ENCODE measurements at places on chromosomes 3 and 15.

- no peak for DNase-seq
Observed at GRCh38 chr3:14057701-14058100, 67.0 kb downstream of the CHCHD4 start.

DNA sequence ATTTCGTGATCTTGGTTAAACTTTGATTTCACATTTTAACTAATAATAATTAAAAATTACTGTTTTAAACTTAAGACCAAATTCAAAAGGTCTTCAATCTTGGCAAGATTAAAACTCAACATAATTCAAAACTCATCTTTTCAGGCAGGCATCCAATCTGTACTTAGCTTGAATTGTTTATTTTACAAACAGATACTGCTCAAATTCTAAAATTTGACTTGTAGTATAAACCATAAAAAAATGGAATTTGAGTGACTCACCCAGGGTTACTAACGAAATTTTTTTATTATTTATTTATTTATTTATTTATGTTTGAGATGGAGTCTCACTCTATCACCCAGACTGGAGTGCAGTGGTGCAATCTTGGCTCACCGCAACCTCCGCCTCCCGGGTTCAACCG lies 64.4 kb downstream of the GAP43 start:
- no peak for DNase-seq

DNA sequence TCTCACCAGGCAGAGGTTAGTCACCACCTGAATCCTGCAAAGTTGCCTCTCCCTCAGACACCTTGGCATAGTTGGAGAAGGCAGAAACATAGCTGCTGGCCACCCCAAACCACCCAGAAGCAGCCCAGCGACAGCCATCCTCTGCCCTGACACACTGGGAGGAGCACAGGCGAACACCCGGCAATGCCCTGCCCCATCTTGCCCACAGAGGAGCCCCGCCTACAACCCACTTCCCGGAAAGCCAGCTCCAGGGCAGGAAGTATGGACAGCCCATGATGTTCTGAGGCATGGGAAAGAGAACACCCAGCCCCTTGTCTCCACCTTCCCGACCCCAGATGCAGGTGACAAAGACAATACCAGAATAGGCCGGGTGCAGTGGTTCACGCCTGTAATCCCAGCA lies 12.6 kb upstream of the SHISA5 start:
- DNase-seq = no peak

DNA sequence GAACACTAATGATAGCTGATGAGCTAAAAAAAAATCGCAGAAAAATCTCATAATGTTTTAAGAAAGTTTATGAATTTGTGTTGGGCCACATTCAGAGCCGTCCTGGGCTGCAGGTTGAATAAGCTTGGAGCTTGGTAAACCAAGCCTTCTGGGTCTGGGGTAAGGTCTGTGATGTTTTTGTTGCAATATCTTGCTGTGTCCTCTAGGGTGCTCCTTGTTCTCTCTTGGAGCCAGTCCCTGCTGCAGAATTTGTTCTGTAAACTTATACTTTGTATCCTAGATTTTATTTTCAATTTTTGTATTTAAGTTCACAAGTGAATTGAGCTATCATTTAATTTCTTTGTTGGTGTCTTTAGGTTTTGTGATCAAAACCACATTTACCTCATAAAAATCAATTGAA lies 143.7 kb downstream of the NR1D2 start:
- no peak for DNase-seq

- DNase-seq = no peak
Observed at GRCh38 chr3:140128217-140128616, 193.2 kb downstream of the CLSTN2 start.

DNA sequence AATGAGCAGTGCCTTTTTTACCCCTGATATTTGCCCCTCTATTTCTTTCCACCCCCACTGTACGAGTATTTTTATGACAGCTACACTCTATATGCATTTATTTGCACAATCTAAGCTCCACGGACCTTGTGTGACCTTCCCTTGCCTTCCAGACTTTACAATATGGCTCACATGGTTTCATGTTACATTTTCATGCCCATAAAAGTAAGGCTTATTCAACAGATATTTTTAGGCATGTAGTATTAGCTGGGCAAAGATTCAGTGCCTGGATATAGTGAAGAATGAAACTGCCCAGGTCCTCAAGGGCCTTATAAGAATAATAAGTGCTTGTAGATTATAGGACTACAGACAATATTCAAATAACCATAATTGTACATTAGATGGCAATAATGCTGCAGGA lies 481.9 kb upstream of the CNTN4 start:
- no peak for DNase-seq

DNA sequence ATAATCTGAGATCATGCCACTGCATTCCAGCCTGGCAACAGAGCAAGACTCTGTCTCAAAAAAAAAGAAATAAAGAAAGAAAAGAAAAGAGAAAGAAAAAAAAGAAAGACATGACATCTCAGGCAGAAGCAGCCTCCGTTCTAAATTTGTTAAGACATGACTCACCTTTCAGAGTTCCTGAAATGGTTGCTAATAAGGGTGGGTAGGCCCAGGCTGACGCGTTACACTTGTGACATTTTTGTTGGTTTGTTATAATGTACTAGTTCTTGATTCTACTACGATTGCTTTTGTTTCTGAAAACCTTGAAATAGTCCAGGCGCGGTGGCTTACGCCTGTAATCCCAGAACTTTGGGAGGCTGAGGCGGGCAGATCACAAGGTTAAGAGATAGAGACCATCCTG lies 21.0 kb downstream of the SLC25A20 start:
- DNase-seq = peak; percentile 87

DNA sequence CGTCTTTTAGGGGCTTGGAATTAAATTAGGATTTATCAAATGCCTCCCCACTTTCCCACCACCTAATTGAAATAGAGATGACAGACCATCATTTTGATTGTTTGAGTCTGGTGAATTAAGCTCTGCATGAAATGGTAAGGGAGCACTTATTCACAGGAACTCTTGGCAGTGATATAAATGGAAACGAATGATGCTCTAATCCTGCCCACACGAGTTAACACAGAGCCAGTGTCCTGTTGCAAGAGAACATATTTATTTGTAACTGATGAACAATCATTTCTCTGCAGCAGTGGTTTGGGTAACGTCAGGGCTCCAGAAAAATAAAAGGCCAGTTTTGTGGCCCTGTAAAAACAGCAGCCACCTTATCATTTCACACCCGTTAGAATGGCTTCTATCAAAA lies 163.3 kb downstream of the FEZF2 start:
- no peak for DNase-seq

- DNase-seq = peak; percentile 51
Observed at GRCh38 chr3:57755368-57755675, 787 bp upstream of the SLMAP start.

DNA sequence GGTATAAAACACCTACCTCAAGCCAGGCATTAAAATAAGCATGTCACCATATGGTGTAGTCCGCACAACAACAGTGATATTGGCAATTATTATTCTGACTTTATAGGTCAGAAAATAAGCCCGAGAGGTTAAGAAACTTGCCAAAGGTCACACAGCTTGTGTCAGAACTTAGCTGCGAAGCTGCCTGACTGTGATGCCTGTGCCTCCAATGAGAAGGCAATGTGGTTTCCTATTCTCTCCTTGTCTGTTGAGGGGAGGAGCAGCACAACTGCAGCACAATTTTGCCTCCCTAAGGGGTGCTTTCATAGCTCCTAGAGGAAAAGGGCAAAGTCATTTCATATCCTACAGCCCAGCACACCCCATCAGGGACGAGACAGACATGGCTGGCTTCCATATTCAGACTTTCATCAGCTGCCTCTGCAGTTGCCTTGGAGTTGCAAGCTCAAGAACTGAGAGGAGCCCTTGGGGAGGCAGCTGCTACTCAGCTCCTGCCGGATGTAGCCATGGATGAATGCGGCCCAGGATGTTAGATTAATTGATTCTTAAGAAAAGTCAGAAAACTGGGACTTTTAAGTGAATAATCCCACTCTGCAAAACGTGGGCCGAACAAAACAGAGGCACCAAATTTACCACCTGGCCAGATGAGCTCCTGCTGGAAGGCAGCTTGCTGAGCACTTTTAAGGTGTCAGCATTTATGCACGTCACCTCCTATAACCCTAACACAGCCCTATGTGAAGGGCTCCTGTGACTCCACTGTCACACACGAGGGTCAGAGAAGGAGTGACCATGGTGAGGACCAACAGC lies 38.5 kb downstream of the MYO5C start:
- DNase-seq = no peak

GRCh38 chr3:29318251-29318650 lies 37.4 kb downstream of the RBMS3 start:
- no peak for DNase-seq

DNA sequence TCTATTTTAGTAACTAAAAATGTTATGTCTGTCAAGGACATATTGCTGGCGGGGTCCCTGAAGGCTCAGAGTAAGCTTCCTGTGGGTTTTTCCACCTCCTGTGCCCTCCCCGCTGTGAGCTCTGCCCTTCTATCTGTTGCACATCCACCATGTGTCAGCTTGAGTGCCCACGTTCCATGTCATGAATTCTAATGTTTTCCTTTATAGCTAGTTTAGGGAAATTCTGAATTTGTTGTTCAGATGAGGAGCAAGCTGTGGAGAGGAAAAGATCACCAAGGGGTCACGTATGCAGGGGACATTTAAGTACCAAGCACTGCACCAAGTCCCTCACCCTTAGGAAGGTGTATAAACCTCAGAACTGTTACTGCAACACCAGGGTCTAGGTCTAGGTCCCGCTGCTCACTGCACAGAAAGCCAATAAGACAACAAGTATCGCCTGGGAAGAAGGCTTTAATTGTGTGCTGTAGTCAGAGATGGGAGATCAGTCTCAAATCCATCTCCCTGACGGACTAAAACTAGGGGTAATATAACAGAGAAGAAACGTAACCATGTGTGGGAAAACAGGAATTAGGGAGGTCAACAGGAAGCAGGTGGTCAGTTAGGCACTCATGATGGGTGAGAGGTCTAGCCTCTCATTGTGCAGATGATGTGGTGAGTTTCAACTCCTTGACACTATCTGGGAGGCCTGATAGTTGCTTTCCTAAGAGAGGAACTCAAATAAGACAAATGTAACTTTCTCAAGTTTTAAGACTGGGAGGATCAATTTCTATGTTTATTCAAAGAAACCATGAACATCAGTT lies 9.7 kb downstream of the GP9 start:
- no peak for DNase-seq

- no peak for DNase-seq
Observed at GRCh38 chr15:70318594-70319465, 221.1 kb upstream of the TLE3 start.

DNA sequence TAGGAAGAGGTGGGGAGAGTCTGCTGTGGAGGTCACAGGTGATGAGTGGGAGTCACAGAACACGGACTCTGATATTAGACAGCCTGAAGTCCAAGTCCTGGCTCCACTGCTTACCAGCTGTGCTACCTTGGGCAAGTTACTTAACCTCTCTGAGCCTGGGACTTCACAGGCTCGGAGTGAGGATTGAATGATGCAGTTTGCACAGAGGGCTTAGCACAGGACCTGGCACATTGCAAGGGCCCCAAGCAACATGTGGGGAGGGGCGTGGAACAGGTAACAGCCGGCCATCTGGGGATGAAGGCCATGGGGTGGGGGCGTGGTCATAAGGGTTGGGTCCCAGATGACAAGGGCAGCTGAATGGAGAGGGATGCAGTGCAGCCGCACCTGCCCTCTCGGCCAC lies 4.3 kb upstream of the ITIH3 start:
- DNase-seq = no peak

GRCh38 chr15:96869122-96869521 lies 538.6 kb downstream of the NR2F2 start:
- no peak for DNase-seq

DNA sequence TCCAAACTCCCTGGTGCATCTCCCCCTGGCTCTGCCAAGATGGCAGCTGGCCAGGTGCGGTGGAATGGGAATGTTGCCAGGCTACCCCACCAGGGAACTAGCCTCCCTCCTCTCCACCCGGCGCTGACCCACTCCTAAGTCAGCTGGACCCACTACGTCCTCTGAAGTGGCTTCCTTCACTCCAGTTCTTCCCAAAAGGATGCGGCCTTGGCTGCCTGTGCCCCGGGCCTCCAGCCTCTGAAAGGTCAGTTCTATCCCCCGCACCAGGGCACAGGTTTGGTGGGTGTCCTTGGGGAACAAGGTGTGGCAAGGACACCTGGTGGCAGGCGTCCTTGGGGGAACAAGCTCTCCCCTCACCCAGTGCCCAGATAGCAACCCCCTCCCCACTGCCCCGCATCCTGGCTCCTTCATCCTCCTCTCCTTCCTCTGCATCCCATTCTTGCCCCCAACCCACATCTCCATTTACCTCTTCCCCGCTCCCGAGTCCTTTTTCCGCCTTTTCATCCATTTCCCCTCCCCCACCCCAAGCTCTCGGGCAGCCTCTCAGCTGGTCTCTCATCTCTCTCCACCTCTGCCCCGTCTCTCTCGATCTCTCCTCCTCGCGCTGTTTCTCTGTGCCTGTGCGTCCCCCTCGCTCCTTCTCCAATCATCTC lies 54.0 kb downstream of the LHFPL4 start:
- no peak for DNase-seq

- no peak for DNase-seq
Observed at GRCh38 chr3:58793938-58794337, 127.4 kb upstream of the FAM3D start.

GRCh38 chr15:35654332-35654731 lies 108.4 kb upstream of the DPH6 start:
- no peak for DNase-seq

DNA sequence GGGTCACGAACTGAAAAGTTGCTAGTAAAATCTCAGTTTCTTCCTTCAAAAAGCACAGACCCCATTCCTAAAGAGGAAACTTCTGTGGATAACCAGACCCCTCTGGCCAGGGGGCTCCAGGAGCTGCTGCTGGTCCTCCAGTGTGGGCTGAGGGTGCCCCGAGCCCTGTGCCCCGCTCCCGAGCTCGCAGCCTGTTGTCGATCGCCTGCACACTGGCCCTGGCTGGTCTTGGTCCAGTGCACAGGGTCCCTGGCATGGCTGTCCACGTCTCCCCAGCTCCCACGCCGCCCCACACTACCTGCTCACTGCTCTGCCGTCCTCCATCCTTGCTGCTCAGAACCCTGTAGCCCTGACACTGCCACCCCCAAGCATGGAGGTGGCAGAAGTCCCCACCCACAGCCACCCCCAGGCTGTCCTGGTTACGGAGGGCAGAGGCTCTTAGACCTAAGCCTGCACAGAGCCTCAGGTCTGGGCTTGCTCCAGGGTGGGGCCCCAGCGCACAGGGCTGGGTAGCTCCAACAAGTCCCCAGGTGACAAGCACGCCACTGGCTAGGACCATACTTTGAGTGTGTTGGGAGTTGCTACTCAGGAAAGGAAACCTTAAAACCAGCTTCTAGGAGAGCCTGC lies 87.0 kb downstream of the PLXNA1 start:
- DNase-seq = no peak

- DNase-seq = peak; percentile 28
Observed at GRCh38 chr15:67089217-67090193, 24.1 kb downstream of the SMAD3 start.

GRCh38 chr3:23741036-23741706 lies 64.6 kb upstream of the UBE2E1 start:
- DNase-seq = no peak

DNA sequence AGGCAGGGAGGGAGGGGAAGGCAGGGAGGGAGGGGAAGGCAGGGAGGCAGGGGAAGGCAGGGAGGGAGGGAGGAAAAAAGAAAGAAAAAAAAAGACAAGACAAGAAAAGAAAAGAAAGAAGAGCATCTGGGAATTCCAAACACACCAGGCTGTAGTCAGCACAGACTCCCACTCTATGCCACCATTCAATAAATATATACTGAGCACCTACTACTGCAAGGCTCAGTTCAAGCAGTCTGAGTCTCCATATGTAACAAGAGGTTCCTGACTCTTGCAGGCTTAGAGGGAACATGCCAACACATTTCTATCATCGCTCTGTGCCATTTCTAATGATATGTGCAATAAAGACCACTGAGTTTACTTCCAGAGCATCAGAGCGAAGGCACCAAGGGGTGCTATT lies 47.7 kb downstream of the ANXA2 start:
- no peak for DNase-seq
